ENCODE measurements at places on chromosomes 6 and 20.
A peak's percentile ranks its signal among the peaks of the same experiment; 100 is the strongest.

- DNase-seq: no peak
Measured at GRCh38 chr6:130674604-130675003, 152.6 kb upstream of the SMLR1 start.

DNA sequence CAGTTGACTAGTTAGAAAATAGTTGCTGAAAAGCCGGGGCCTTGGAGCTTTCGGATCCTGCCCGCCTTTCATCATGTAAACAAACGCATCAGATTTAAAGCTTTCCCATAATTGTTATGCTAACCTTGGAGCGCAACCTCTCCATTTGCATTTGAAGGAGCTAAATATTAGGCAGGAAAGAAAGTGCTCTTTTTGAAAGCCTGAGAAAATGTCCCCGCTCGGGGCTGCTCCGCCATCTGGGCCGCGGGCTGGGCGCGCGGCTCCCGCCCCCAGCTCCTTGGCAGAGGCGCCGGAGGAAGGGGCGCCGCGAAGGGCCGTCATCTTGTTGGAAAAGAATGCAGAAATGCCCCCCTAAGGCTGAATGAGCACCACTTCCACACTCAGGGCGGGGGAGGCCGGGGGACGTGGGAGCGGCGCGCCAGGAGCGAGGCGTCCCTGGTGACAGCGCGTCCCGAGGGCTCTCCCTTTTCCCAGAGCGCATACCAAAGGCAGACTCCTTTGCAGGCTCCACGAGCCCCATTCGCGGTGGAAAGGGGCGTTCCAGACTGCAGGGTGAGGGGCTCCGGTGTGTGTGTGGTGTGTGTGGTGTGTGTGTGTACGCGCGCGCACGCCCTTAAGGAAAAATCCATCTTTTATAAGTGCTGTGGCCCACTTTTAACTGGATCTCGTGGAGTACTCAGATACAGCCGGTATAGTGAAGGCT is 145.6 kb upstream of the ID4 start:
- DNase-seq: peak; percentile 44

DNA sequence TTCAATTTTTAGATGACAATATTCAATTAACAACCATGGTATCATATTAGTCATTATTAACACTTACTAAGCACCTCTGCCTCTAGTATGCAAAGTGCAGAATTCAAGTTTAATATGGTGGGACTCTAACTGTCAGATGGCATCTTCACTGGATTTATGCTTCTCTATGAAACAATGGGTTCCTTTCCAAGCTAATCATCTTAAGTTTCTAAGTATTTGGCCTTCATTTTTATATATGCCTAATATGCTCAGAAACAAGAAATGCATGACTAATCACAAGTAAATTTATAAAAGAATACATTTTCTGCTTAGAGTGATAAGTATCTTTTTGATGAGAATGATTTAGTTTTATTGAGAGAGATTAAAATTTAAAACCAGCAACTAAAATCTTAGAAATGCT is 144.7 kb downstream of the HIVEP2 start:
- DNase-seq: no peak

- no peak for DNase-seq
Measured at GRCh38 chr6:36599791-36600209, 5.6 kb downstream of the SRSF3 start.

DNA sequence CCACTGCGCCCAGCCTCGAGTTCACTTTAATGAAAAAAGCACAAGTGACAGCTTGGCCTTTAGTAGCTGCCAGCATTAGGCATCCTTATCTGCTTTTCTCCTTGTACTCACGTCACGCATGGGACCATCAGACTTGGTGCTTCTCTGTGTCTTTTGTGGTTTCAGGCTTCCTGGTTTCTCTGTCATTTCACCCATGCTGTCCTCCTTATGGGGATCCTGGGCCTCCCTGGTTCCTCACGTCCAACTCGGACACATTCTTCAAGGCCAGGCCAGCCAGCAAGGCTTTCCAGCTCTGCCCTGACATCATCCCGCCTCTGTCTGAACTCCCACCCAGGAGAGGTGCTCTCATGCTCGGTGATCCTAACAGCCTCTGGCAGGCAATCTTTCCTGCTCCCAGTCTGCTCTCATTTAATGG is 83.2 kb downstream of the TIAM2 start:
- DNase-seq: peak; percentile 59

DNA sequence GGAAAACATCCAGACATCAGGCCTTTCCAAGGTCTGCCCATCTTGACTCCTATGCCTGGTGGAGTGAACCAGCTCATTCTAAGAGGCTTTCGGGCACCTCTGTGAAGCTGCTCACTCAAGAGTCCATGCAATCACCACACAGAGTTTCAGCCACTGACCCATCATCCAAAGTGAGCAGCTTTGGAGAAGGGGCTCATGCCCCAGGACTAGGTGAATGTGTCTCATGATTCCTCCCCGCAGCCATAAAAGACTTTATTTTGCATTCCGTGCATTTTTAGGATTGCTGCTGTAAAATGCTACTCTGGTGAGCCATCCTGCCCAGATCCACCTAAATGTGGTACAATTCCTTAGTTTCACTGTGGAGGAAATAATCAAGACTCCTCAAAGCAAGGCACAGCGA is 44.5 kb upstream of the EZR start:
- DNase-seq: no peak

GRCh38 chr20:63042448-63043071 is 35.8 kb upstream of the BHLHE23 start:
- no peak for DNase-seq

GRCh38 chr6:142918339-142919042 is 26.5 kb downstream of the HIVEP2 start:
- DNase-seq: no peak

- no peak for DNase-seq
Measured at GRCh38 chr6:157107915-157108651, 215.2 kb downstream of the TMEM242 start.

- no peak for DNase-seq
Measured at GRCh38 chr6:128379577-128379976, 140.8 kb downstream of the PTPRK start.

GRCh38 chr6:27978705-27979104 is 21.7 kb downstream of the OR2B6 start:
- no peak for DNase-seq

- peak; percentile 37 for DNase-seq
Measured at GRCh38 chr6:156167016-156167624, 610.1 kb upstream of the ARID1B start.

DNA sequence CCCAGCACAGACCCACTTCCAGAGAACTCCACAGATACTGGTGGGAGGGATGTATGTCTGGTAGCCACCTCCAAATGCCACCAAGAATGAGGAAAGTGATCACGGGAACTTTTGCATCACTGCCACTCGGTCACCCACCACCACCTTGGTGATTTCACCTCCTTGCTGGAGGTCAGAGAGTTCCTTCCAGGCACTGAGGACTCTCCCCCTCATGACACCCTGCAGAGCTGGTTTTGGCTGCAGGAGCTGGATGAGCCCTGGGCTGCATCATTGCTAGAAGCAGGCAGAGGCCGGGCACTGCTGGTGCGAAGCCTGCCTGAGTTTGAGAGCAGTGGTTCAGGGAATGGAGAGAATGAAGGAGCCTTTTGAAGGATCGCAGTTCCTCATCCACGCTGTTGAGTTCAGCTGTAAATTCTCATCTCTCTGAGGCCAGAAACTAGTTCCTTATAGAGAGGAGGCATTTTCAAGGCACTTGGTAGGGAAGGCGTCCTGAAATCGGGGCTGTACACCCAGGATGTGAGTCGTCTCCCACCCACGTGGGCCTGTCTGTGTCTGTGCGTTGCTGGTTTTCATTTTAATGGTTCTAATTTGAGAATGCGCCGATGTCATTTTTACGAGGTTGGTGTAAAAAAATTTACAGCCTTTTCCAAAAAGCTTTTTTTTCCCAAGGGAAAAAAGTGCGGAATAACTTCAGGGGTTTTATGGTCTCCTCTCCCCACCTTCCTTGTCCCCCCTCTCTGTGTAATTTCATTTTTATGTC is 25.0 kb downstream of the FOXP4 start:
- no peak for DNase-seq

- no peak for DNase-seq
Measured at GRCh38 chr20:40959325-40960092, 69.1 kb upstream of the TOP1 start.

DNA sequence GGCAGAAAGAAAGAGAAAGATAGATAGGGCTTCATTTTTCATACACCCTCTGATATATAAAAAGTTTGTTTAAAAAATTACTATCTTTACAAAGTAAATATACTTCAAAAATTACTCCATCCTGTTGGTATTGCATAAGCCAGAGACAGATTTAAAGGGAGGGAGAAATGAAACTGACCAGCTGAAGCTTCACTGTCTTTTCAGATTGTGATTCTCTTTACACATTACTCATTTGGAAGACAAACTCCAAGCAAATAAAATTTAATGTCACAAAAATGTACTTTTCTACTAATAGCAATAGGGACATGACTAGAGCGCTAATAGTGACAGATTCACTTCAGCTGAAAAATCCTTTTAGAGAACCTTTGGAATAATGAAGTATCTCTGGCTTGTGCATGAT is 38.6 kb upstream of the MARCKS start:
- DNase-seq: no peak

DNA sequence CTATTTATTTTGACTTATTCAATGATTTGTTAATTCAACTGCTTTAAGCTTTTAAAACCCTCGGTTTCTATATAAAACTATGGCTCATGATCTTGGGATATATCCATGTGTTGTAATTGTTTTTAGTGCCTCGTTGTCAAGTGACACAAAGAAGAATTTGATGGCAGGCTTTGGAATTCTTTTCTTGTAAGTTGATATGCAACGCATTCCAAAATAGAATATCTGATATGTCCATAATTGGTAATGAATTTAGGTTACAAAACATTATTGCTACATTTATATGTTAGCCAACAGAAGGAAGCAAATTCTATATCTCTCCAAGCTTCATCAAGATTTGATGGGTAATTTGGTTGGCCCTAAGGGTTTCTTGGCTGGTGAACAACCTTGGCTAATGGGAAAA is 220.4 kb upstream of the RIMS1 start:
- no peak for DNase-seq

DNA sequence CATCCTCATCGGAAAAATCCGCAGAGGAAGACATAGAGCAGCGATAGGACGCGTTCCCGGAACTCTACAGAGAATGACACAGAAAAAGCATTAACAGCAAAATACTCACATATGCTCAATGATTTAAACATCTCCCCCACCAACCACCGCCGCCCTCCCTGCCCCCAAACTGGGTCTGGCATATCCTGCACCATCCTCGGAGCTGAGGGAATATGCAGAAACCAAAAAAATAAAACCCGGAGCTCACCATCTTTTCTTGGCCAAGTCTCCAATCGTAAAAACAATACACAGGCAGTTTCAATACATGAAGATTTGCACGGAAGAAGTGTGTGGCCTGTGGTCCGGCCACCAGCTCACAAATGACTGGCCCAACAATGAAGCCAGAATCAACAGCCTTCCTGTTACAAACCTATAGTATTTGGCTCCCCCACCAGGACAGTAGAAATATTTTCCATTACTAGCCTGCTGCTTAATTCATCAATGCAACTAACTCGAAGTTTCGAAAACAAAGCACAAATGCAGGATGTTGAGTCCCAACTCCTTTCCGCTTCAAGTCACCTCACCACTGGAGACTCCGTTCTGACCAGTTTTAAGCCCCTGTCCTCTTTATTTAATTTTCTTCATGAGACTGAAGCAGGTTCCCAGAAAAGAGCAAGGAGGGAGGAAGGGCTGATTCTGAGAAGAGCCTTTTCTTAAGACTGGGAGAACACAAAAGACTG is 103.2 kb upstream of the BEND6 start:
- peak; percentile 51 for DNase-seq

DNA sequence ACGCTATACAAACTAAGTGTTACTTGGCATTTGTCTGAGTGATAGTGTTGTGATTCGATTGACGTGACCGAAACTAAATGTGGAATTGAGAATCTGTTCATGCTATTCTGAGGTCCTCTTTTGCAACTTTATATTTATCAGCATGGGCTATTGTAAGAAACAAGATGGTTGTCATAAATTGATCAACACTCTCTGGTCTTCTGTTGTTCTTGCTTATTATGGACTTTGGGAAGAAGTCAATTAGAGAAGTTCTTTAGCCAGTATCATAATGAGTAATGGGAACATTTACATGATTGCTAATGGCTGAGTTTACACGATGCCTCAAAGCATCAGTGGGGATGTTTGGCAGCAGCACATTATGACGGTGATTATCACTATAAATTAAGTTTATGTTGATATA is 195.0 kb downstream of the CD83 start:
- no peak for DNase-seq

GRCh38 chr6:111872401-111873177 is 663 bp downstream of the FYN start:
- peak; percentile 75 for DNase-seq

DNA sequence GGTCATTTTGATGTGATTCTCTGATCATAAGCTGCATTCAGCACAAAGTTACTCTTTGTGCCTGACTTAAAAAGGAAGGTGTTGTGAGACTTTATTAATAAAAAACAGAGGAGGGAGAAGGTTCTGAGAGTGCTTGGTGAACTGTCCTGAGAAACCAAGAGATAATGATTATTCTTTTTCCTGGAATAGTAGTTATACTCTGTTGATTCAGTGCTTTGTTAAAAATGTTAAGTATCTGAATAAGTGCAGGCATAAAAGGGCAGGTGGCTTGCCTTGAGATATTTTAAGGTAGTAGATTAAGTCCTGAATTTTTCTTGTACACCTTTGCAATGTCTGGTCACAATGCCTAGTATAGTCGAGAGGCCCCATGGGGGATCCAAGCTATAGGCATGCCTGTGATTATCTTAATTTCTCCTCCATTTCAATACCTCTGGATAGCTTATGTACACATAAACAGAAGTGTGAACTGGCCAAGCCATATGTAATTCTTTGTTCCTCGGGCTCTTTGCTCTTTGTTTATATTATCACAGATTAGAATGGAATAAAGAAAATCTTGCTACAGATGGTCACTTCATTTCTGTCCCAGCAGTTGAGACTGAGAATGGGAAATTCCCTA is 50.0 kb downstream of the SOBP start:
- DNase-seq: no peak

- DNase-seq: peak; percentile 87
Measured at GRCh38 chr20:58054780-58055373, 173.6 kb downstream of the ANKRD60 start.

DNA sequence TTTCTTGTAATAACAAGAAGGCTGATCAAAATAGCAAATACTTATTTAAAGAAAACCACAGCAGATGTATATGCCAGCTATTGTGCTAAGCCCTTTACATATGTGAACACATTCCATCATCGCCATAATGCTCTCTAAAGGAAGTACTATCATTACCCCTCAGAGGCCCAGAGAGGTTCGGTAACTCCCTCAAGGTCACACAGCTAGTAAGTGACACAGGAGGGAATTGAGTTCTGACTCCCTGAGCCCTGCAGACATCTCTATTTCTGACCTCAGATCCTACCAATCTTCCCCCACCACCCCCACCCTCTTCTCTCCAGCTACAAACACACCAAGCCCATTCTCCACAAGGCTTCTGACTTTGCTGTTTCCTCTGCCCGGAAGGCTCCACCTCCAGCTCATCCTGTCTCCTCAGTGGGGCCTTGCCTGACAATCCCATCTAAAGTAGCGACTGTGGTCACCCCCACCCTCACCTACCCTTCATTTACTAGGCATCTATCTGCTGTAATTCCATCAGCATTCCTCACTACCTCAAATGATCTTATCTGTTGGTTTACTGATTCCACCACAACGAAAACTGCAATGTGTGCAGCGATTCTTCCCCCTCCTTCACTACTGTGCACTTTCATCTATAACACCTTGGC is 234.5 kb downstream of the LRFN2 start:
- DNase-seq: no peak

GRCh38 chr20:37798312-37798711 is 104.5 kb downstream of the CTNNBL1 start:
- DNase-seq: no peak

Data from left hindlimb (tissue), 1 donor.